Tibial nerve (tissue), 4 donors: ENCODE measurements at places on chromosomes 5 and 9.

DNA sequence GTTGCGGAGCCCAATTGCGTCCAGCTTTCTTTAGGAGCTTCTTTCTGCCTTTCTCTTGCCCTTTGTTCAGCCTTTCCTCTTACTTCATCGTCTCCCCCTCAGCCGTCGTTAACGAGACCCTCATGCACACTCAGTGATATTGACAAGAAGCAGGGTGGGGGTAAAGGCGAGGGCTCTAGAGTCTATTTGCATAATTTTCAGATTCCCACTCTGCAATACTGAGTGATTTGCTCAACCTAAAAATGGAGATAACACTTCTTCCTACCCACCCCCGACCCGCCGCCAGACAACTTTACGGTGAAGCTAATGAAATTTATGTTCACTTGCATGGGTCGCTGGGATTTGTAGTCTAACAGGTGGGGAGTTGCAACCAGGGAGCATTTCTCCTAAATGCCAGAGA lies 1.3 kb upstream of the TBC1D2 start:
- DNase-seq, result no peak

DNA sequence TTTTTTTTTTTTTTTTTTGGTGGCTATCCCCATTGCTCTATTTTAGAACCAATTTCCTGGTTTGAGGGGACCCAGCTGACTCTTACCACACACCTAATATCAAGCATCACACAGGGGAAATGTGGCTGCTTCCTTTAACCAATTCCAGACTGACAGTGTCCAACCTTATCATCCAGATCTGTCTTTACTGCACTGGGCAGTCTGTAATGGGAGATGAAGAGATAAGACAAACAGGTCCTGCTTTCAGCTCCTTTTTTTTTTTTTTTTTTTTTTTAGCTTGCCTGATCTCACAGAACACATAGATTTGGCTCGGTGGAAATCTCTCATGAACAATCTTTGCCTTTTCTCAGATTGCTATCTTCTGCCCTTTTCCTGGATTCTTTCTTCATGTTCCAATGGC lies 198.8 kb upstream of the TYRP1 start:
- DNase-seq, result no peak

DNA sequence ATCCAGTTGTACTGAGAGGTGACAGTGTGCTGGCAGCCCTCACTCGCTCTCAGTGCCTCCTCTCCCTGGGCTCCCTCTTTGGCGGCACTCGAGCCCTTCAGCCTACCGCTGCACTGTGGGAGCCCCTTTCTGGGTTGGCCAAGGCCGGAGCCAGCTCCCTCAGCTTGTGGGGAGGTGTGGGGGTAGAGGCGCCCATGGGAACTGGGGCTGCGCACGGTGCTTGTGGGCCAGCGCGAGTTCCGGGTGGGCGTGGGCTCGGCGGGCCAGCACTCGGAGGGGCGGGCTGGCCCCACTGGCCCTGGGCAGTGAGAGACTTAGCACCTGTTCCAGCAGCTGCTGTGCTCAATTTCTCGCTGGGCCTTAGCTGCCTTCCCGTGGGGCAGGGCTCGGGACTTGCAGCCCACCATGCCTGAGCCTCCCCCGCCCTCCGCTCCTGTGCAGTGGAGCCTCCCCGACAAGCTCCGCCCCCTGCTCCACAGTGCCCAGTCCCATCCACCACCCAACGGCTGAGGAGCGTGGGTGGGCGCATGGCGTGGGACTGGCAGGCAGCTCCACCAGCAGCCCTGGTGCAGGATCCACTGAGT lies 342.2 kb upstream of the ZNF608 start:
- DNase-seq, result no peak

DNA sequence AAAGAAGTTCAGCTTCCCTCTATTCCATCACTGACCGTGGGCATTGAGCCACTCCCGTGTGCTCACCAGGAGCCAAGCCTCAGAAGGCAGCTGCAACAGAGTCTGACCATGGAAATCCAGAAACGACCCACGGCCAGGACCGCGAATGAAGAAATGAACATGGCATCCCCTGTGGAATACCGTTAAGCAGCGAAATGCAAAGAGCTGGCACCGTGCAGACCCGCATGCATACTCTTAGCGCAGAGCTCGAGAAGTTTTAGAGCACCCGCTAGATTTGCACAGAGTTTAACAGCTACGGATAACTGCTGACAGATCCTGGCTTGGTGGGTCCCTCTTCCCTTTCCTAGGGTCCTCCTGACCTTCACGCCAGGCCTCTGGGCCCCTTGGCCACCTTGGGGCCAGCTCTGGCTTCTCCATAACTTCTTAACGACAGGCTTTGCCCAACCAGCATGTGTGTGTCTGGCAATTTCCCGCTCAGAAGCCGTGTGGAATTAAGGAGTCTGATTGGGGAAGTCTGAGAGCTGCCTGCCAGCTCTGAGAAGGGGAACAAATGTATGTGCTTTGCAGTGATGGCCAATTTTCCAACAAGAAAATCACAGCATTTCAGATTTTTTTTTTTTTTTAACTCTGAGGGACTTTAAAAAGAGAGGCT lies 75.3 kb upstream of the COL5A1 start:
- DNase-seq, result no peak

GRCh38 chr9:123544007-123544827 lies 188.2 kb downstream of the CRB2 start:
- DNase-seq, result no peak

DNA sequence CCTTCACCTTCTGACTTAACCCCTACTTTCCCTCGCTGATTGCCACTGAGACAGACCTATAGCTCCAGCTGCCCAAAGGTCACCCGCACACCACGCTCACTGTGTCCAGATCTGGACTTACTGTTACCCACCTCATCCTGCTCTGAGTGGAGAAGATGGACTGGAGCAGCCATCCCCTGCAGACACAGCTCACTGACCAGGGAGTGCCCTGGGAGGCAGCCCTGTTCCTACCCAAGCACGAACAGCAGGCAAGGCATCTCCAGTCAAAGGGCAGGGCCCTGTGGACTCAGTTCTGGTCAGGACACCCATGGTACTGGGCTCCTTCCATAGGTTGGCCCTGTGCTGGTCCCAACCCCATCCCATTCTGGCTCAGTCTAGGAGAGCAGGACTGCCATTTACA lies 9.5 kb upstream of the BARX1 start:
- DNase-seq, result no peak

GRCh38 chr5:106601620-106602019 lies 1069.1 kb downstream of the EFNA5 start:
- no peak for DNase-seq

DNA sequence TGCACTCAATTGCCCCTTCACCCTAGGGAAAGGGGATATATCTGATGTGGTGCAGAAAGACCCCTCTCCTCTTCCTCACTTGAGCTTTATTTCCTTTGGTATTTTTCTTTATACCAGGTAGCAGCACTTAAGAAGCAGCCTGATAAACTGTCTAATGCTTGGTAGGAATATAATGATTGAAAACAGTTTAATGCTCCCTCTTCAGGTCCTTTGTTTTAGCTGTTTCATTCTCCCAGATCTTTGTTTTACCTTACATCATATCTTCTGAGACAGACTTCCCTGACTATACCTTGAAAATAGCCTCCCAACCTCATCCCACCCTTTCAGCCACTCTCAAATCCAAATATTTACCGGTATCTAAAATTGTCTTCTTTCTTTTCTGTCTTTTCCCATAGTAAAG lies 87.9 kb downstream of the NUDT12 start:
- no peak for DNase-seq

GRCh38 chr5:10111571-10111970 lies 138.1 kb downstream of the ATPSCKMT start:
- no peak for DNase-seq

- DNase-seq, result no peak
Measured at GRCh38 chr9:37957664-37957953, 53.7 kb upstream of the SLC25A51 start.

DNA sequence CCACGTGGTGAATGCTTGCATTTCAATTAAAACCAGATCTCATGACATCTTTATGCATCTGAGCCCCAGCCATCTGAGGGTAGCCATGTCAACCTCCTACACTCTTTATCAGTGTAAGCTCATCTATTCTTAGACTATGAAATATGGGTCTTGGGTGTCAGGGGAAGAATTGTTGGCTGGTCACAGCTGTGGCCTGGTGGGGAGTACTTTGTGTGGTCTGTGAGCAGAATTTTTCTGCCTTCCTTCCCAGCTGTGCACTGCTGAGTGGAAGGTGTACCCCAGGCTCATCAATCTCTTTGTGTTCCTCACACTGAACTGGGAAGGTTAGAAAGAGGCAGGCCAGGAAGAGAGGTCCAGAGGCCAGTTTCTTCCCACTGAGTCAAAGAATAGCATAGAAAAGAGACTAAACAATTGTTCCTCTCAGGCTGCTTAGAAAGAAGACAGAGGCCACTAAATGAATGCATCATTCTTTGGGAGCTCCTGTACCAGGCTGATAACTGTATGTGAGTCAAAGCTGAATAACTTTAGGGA lies 202.7 kb upstream of the RGMB start:
- DNase-seq, result no peak

DNA sequence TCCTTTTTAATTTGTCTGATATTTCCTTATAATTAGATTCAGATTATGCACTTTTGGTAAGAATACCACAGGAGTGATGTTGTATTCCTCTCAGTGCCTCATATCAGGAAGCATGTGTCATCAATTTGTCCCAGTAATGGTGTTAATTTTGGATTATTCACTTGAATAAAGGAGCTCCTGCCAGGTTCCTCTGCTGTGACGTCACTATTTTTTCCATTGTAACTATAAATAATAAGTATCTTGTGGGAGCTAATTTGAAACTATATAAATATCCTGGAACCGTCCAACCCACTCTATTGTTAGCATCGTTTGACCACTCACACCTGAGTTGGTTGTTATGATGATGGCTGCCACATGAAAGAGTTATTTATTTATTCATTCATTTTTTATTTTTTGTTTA lies 107.9 kb downstream of the INVS start:
- no peak for DNase-seq

- no peak for DNase-seq
Measured at GRCh38 chr5:66307647-66308241, 163.6 kb downstream of the SREK1 start.

DNA sequence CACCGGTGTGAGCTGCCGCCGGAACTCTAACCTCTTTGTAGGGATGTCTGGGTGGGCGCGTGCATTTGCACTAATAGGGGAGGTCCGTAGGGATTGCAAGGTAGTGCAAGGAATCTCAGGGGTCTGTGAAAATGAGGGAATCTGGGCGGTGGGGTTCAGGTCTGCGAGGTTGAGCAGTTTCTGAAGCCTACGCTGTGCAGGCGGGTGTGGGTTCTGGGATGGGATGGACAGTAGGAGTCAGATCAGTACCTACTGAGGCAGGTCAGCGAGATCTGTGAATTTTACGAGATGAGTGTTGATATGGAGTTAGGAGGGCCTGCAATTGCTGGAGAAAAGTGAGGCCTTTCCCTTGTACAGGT lies 856 bp upstream of the ATOSB start:
- DNase-seq, result no peak

DNA sequence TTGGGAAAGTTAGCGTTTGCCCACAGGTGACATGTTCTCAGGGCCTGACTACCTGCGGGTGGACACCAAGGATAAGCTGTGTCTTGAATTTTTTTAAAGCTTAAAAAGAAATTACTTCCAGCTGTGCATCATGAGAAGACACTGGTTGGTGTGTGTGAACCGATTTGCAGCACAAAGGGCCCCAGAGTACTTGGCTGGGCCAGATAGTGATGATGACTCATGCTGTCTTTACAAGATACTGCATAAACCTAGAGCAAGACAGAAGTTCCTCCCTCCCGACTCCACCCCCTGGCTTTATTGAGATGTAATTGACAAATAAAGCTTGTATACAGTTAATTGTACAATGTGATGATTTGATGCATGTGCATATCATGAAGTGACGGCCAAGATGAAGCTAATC lies 212.8 kb downstream of the NXNL2 start:
- peak; percentile 53 for DNase-seq

DNA sequence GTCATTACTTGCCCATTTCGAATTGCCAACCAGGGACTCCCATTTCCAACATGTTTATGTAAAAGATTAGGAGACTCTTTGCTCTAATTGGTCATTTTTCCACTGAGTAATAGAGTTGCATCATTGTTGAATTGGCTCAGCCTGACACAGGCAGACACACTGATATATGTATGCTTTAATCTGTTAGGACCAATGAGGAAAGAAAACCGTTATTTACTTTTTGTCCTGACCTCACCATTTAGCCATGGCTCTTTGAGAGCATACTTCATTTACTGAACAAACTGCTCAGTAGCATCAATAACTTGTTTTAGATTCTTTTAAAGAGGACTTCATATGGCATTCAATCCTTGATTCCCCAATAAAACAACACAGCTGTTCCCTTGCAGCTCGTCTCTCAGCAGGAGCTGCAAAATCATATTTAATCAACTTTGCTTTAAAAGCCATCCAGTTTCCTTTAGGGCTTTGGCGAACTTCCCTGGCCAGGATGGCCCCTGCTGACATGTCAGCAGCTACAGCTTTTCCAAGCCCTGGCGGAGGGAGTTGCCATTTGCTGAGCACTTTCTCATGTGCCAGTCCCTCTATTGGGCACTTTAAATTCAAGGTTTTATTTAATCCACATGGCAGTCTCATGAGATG lies 251.5 kb upstream of the TNC start:
- DNase-seq, result no peak

GRCh38 chr9:108049671-108050494 lies 560.3 kb upstream of the KLF4 start:
- DNase-seq, result no peak

GRCh38 chr9:114472765-114473446 lies 32.4 kb downstream of the WHRN start:
- DNase-seq, result no peak

GRCh38 chr9:35937227-35937626 lies 20.7 kb downstream of the OR2S2 start:
- DNase-seq, result no peak

- no peak for DNase-seq
Measured at GRCh38 chr5:89320421-89321277, 437.7 kb upstream of the MEF2C start.

DNA sequence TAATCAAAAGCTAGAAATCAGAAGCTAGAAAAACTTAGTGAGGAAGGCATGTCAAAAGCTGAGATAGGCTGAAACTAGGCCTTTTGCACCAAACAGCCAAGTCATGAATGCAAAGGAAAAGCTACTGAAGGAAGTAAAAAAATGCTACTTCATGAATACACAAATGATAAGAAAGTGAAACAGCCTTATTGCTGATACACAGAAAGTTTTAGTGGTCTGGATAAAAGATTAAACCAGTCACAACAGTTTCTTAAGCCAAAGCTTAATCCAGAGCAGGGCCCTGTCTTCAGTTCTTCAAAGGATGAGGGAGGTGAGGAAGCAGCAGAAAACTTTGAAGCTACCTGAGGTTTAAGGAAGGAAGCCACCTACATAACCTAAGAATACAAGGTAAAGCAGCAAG lies 102.5 kb upstream of the SH3GL2 start:
- DNase-seq, result no peak

GRCh38 chr5:165244407-165244806 lies 1739.0 kb downstream of the MAT2B start:
- DNase-seq, result no peak
